GM12865 (cell line): ENCODE measurements at places on chromosomes 11 and 22.

DNA sequence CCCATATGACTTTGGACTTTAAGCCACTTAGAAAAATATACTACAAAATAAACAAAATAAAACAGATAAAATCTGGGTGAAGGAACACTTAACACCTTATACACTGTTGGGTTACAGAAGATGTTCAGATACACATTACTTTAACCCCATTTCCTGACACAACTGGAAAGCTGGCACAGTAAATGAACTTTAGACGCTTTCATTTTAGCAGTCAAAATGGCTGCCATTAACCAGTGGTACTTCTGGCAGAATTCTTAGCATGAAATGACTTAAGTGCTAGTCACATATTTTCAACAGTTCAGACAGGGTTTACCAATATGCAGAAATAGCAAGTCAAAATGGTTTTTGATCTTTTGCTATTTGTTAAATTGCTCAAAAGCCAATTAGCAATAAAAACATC lies 37.9 kb downstream of the PIK3C2A start:
- no peak for DNase-seq

DNA sequence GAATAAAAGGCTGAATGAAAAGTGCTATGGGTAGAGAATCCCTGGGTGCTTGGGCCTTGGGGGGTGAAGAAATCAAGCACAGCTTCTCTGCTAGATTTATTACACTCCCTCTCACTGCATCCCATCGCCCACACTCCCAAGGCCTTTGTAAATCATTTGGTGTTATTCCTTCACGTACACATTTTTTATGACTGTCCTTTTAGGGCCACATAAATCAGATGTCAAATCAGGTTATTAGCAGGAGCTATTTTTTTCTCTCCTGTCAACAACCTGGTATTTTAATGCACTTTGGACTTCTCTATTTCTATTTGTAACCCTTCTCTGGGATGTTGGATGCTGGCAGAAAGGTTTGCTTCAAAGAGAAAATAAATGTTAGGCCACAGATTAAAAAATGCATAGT lies 408.8 kb downstream of the INSC start:
- no peak for DNase-seq

GRCh38 chr22:46587492-46588278 lies 32.5 kb upstream of the GRAMD4 start:
- peak; percentile 80 for DNase-seq

GRCh38 chr11:61893981-61894380 lies 2.6 kb upstream of the FADS3 start:
- no peak for DNase-seq

- no peak for DNase-seq
Observed at GRCh38 chr11:114219559-114220349, 76.4 kb upstream of the NNMT start.

DNA sequence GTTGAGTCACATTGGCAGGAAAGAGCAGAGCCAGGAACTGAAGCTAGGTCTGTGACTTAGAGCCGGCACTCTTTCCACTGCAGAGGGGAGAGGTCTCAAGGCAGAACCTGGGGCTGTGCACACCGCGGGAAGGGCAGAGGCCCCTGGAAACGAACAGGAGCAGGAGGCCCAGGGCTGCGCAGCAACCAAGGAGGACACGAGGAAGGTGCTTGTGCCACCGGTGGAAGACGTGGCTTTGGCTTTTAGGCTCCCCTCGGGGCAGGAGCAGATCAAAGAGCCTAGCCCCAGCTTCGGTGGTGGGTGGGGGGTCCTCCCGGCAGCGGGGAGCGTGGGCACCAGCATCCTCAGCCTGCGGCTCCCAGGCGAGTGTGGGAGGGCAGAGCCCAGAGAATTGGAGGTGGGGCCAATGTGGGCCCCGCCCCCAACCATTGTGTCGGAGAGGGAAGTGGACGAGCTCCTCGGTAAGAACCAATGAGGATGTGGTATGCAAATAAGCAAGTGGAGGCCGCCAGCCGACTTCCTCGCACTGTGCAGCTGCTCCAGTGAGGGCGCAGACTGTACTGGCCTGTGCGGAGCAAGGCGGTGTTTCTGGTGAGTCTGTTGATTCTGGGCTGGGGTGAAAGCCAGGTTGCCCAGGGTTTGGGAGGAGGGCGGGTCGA lies at the start of gene CCDC116:
CCDC116 (plus strand) TSS at position 524 of the 659 bp plus-strand sequence. CDS start 422 bp downstream, outside the sequence.
- DNase-seq: peak; percentile 54

GRCh38 chr22:19207401-19207808 lies 28.9 kb upstream of the SLC25A1 start:
- no peak for DNase-seq

GRCh38 chr11:34251589-34251980 lies 106.2 kb downstream of the ABTB2 start:
- no peak for DNase-seq

GRCh38 chr22:29270475-29271271 lies 2.6 kb downstream of the EWSR1 start:
- DNase-seq: no peak

GRCh38 chr22:37172266-37173245 lies 15.5 kb downstream of the C1QTNF6 start:
- DNase-seq: no peak

DNA sequence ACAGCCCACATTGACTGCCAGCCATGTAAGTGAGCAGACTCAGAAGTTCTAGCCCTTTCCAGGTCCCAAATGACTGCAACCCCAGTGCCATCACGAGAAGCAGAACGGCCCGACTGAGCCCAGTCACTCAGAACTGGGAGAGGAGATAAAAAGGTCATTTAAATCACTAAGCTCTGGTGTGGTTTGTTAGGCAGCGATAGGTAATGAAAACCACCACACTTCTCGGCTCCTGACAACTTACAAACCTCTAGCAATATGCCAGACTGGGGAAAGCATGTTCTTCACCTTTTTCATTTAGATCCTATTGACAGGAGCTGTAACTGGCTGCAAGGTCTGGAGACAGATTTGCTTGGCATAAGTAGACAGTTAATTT lies 6.7 kb downstream of the SLC15A3 start:
- no peak for DNase-seq

GRCh38 chr11:1503708-1504104 lies 17.1 kb upstream of the MOB2 start:
- DNase-seq: no peak

DNA sequence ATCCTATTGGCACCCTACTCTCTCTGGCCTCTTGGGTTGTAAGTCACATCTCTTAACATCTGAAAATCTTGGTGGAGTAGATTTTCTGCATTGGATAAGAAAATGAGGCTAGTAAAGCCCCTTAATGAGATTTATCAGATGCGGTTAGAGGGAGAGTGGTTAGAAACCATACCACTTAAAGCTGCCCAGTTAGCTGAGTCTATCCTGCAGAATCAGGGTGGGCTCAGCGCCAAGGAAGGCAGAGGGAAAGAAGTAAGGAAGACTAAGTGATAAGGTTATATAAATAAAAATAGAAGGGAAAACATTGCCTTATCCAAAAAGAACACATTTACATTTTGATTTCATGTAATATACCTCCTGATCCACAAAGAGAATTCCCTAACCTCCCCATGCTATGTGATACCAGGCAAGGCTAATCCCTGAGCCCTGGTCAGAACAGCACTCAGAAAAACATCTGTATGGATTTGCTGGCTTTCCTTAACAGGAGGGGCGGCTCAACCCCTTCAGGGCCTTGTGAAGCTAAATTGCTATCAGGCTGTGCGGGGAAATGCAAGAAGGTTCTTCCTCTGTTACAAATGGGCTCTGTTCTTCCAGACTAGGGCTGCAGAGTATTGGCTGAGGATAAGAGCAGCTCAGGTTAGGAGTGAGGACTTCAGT lies 101.7 kb downstream of the SNX19 start:
- no peak for DNase-seq

DNA sequence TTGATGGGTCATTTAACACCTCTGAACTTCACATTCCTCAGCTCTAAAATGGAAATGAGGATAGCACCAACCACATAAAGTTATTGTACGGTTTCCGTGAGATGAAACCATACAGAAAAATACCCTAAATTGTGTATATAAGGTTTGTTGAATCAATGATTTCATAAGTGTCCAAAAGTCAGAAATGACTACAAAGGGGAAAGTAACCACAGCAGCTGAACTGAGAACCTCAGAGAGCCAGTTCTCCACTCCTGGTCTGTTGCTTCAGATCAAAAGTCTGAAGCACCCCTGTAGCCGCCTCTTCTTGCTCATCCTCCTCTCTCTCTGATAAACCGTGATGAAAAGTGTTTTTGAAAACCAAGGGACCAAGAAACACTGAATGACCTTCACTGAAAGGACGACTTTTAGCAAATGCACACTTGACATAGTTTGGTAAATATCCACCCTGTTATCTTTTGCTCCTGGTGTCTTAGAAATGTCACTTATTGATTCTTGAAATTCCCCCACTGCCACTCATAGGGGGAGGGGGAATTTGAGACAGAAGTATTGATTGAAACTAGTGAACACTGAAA lies 194.5 kb downstream of the NAV2 start:
- DNase-seq: peak; percentile 54

- no peak for DNase-seq
Observed at GRCh38 chr11:83656796-83657330, 370.7 kb upstream of the CCDC90B start.

GRCh38 chr11:2178906-2179494 lies 7.4 kb upstream of the TH start:
- no peak for DNase-seq

- DNase-seq: peak; percentile 83
Observed at GRCh38 chr11:18229501-18229900, 7.1 kb downstream of the SAA4 start.

DNA sequence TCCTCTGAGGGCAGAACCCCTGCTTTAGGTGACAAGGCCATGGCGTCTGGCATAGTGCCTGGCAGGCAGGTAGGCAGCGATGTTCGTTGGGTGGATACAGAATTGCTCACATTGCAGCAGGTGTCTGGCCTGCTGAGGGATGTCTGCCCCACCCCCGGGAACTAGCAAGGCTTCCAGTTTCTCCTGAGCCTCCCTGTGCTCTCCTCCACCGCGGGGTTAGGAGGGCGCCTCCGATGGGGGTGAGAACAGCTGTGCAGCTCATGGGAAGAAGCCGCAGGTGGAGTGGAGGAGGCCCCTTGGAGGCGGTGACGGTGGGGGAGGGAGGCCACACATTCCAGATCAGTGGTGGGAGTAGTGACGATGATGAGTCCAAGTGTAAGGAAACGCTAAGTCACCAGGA lies 48.3 kb upstream of the JAM3 start:
- DNase-seq: no peak

DNA sequence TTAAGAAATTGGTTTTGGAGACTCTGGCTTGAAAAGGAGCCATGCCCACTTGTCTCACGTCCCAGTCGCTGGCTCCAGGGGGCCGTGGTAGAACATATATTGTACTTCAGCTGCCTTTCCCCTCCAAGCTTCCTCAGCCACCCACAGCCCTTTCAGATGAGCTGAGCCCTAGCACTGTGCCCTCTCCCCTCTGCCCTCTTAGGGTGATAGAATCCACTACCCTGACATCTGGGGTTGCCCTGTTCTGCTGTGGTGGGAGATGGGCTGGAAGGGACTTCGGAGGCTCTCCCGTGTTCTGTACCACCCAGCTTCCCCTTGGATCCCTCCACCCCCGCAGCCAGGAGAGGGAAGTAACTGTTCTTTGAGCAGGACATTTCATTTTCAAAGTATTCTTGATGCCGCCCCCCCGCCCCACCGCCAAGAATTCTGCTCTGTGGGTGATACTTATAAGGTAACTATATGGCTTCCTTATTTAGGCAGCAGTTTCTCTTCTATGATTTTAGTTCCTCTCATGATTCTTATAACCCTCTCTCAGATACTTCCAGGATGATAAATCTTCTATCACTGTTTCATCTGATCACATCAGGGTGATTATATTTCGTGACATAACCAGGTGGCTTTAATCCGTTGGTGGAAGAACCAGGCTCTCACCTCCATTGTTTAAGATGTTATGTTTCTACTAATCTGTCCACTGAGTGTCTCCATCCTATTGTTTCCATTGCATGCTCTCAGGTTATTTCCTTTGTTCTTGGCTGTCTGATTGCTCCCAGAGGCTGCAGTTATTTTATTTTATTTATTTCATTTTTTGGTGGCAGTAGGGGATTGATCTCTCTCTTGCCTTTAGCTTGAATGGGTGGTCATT lies 24.1 kb downstream of the ZBTB16 start:
- no peak for DNase-seq

- peak; percentile 10 for DNase-seq
Observed at GRCh38 chr22:27768027-27768653, 33.4 kb downstream of the MN1 start.

GRCh38 chr11:33967451-33967850 lies 75.6 kb upstream of the LMO2 start:
- no peak for DNase-seq

- DNase-seq: no peak
Observed at GRCh38 chr11:121291319-121291718, 1.3 kb upstream of the SC5D start.

DNA sequence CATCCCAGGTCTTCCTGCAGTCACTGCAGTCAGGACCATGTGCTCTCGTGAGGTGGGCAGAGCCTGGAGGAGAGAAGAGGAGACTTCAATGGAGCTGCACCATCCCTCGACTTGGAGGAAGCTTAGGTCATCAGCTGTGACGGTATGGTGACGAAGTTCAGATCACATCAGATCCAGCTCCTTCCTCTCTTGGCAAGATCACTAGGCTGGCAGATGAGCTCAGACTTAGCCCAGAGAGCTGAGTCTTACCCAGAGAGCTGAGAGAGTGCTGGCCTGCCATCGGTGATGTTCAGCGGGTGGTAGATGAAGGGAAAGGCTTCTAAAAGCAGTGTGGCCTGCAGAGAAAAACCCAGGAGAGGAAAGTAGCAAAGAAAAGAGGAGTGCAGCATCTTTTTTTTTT lies 1.8 kb upstream of the SLC15A3 start:
- DNase-seq: no peak

DNA sequence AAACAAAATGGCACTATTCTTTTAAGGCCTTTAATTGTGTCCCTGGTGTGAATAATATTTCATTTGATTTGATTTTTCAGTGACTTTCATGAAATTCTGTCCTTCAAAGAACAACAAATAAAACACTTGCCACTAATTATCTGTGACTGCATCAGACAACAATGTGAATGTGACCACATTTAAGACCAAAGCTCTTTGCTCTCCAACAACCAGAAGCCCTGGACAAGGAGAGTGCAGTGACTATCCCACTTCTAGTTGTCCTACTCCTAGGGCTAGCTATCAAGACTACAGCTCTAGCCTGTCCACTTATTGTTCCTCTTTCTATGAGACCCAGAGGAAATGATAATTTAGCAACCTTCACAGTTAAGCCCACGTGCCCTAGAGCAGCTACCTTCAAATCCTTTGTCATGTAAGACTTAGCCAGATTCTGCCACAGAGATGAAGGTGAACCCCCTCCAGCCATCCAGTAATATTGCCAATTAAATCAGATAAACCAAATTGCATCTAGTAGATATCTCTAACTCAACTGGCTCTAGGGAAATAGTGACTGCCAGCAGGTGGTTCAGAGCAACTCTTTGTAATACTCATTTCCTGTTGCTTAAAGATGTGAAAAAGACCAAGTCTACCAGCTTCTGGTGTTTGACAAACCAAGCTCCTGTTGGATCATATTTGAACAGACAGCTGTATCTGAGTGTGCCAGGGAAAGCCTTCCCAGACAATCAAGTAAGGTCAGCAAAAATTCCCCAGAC lies 142.6 kb upstream of the BLID start:
- DNase-seq: no peak

DNA sequence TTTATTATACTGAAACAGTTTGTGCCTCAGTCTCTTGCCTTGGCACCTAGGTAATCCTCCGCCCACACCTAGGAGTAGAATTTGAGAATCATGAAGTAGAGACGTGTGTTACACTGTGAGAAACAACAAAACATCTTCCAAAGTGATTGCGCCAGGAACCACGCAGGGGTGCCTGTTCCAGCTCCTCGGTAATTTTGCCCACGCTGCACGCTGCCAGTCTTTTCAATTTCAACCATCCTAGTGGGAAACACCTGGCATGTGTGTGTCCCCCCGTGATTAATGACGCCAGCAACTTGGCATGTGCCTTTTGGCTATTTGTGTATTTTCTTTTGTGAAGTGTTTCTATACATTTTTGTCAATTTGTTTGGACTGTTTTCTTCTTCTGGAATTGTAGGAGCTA lies 919.1 kb downstream of the BRD1 start:
- no peak for DNase-seq
